Astrocyte (in vitro differentiated cells and primary cell): ENCODE measurements at places on chromosomes 16 and 17.

GRCh38 chr17:77965352-77965751 is 6.8 kb downstream of the TNRC6C start:
- DNase-seq: no peak

GRCh38 chr16:704047-704446 is 1.6 kb downstream of the FBXL16 start:
- no peak for DNase-seq

DNA sequence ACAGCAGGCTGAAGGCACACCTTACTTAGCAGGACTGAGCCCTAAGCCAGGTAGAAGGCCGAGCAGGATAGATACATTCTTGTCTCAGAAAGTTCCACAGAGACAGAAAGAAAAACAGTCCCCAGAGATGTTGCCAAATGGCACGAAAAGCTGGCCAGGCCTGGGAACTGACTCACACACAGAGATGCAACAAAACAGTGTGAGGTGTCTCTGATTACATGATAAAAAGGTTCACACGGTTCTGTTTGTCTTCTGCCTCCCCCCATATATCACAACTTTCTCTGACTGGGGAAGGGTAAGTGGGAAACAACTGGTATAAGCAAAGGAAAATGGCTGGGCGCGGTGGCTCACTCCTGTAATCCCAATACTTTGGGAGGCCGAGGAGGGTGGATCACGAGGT is 1.7 kb downstream of the WBP2 start:
- DNase-seq: peak; percentile 57

DNA sequence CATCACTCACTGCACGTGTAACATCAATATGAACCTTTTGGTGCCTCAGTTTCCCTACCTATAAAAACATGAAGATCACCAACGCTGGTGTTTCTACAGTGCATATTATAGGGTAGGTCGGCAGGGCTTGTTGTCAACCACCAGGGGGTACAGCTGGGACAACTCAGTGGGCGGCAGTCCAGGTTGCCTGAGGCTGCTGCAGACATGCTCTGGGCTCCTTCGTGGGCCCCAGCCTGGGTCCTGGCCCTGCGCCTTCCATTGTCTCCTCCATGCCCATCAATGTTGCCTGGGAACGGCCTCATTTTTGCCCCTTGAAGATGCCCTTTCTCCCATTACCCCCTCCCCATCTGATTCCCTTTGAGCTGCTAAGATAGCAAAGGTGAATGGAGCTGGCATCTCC is 89.8 kb downstream of the GSG1L start:
- DNase-seq: no peak

- DNase-seq: no peak
Measured at GRCh38 chr16:82681592-82681991, 54.8 kb downstream of the CDH13 start.

DNA sequence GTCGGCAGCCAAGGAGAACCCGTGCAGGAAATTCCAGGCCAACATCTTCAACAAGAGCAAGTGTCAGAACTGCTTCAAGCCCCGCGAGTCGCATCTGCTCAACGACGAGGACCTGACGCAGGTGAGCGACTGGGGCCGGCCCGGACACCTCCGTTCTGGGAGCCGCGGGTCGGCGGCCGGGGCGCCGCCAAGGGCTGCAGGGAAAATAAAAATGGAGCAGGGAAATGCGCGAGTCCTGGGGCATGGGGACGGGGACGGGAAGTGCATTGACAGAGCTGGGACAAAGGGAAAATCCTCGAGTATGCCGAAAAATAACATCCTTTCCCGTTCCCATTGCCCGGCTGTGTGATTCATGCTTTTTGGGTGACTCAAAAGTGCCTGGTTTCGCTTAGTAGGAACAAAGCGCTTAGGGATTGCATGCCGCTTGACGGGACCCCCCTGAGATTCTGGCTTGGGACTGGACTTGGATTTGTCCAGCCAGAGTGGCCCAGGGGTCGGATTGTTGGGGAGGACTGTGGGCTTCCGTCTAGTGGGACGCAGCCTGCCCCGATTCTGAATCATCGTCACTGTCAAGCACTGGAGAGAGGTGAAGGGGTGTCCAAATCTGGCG is 699 bp downstream of the MPRIP start:
- DNase-seq: no peak

DNA sequence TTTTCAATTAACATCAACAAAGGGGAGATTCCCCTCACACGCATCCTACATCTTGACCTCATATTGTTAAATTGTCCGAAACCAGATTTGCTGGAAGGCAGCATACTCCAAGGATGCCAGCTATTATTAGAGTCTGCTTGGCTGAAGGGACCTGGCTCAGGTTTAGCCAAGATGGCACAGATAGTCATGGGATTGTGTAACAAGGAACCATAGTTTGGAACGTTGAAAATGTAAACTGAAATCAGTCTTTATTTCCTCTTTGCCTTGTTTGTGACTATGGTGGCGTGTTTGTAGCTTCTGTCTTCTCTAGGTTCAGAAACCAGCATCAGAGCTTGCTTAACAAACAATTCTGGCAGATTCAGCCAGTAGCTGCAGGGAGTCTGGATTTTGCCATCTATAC is 5.9 kb downstream of the ARSG start:
- DNase-seq: no peak

DNA sequence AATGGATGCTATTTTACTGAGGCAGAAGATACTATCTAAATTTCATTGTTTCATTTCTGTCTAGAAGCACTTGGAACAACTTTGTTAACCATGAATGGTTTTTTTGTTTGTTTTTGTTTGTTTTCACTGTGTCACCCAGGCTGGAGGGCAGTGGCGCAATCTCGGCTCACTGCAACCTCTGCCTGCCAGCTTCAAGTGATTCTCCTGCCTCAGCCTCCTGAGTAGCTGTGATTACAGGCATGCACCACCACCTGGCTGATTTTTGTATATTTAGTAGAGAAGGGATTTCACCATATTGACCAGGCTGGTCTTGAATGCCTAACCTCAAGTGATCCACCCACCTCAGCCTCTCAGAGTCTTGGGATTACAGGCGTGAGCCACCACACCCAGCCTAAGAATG is 40.5 kb downstream of the ABHD15 start:
- DNase-seq: no peak

- peak; percentile 30 for DNase-seq
Measured at GRCh38 chr16:30902029-30902972, 5.9 kb downstream of the CTF1 start.

DNA sequence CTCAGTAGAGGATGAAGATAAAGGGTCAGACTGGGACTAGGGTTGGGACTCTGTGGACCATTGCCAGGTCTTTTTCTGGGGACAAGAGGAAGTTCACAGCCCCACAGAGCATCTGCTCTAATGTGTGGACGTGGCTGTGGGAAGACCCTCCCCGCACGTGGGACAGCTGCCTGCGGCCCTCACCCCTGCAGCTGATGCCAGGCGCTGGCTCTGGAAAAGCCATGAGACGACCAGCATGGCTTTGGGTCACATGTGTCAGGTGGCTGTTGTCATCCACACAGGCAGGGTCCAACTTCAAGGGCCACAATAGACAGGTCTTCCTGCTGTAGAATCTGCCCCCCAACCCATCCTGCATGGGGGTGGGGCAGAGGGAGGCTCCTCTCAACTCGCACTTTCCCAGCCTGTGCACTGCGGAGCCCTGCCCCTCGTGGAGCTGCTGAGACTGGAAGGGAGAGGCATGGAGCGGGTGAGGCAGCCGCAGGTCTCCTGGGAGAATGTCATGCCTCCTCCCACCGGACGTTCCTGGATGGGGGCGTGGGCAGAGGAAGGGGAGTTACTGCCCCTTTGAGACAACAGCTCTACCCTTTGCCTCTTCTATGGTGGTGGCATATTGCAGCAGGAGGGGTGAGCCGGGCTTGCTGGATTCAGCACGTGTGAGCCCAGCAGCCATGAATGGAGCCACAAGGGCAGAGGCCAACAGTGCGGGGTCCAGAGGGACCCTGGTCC is 53.4 kb downstream of the PIMREG start:
- no peak for DNase-seq

GRCh38 chr16:79212114-79212791 is 388.3 kb downstream of the MAF start:
- DNase-seq: no peak

DNA sequence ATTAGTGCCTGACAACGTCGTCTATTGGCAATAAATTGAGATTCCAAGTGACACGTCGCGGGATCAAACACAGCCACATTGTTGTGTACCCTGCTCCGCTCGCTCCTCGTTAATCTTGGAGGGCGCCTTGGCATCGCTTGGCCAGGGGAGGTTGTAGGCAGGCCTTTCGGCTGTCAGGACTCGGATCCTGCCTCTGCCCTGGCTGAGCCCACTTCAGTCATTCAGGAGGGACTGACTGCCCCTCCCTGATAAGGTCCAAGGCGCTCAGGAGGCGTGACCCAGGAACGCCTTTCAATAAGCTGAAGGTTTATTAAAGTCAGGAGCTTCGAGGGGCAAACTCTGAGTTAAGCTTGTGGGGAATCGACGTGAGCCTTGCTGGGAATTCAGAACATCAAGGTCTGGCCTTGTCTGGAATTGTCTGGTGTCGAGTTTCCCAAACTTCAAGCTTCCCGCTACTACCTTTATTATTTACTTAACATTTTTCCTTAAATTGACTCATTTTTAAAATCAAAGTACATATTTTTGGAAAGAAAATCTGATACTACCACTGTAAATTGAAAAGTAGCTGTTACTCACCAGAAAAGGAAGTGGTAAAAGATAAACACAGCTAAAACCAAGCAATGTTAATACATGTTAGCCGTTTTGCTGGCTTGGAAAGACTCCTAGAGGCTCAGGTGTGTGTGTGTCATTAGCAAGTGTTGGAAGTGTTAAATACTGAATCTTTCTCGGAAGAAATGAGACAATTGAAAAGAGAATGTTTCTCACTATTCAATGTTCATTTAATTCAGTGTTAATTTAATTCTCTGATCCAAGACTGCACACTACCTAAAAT is 5.3 kb upstream of the IRX3 start:
- DNase-seq: no peak

GRCh38 chr17:58267347-58268324 is 13.1 kb downstream of the MPO start:
- DNase-seq: no peak

- no peak for DNase-seq
Measured at GRCh38 chr17:77590951-77591735, 367.4 kb upstream of the TNRC6C start.

DNA sequence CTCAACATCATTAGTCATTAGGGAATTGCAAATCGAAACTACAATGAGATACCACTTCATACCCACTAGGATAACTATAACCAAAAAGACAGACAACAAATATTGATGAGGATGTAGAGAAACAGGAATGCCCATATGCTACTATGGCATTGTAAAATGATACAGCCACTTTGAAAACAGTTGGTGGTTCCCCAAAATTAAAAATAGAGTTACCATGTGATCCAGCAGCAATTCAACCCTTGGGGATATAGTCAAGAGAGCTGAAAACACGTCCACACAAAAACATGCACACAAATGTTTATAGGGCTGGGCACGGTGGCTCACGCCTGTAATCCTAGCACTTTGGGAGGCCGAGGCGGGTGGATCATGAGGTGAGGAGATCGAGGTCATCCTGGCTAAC is 10.0 kb upstream of the PECAM1 start:
- no peak for DNase-seq

DNA sequence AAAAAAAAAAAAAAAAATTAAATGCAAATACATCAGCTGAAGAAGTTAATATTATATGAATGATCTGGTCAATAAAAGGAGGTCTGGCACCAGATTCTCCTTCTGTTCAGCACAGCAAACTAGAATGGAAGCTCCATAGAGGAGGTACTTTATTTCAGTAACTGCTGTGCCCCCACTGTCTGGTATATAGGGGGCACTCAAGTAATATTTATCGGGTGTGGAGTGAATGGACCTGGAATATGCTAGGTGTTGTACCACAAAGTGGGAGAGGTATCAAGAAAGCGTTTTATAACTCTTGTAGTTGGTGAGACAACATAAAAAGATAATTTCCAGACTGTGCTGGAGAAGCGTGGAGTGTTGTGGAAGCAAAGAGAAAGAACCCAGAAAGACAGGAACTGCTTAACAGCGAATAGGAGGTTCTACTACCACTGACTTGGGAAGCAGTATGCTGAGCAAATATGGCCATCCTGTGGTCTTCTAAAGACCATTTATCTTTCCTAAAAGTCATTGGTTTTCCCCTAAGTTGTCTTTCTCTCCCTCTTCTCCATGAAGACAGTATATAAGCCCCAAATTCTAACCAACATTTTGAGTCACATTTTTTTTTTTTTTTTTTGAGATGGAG is 12.2 kb upstream of the PRKCA start:
- DNase-seq: no peak

DNA sequence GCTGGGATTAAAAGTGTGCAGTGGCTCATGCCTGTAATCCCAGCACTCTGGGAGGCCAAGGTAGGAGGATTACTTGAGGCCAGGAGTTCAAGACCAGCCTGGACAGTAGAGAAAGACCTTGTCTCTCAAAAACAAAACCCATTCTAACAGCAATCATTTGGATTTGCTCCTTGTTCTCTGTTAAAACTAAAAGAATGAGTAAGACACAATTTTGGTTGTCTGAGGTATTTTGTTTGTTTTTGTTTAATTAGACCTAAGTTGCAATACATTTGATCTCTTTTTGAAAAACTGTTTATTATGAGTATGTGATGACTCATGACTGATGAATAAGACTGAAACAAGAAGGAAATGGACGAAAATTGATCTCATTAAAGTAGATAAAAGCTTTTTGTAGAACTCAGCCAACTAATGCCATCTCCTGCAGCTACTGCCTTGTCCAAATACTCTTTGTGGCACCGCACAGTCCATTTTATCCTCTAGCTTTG is 29.0 kb downstream of the GLG1 start:
- DNase-seq: peak; percentile 68
